ENCODE measurements at places on chromosomes 6 and 20. TPM values are rescaled to one million over a fixed set of nuclear protein-coding genes. Genes with fewer than 3 reads are reported as not detected.
A peak's percentile ranks its signal among the peaks of the same experiment; 100 is the strongest.

DNA sequence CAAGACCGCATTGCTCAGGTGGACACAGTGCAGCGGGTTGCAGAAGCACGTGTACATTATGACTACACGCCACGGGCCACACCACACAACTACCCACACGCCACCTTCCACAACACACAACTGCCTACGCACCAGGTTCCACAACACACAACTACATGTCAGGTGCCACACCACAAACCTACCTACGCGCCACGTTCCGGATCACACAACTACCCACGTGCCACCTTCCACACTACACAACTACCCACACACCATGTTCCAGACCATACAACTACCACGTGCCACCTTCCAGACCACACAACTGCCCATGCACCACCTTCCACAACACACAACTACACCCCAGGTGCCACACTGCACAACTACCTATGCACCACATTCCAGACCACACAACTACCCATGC is 20.5 kb downstream of the THBS2 start:
- DNase-seq, result no peak
- no peak overlapping the region for H3K4me3 ChIP-seq
- H3K4me1 ChIP-seq, result no peaks in the 10 kb centered on the region
- no peaks in the 10 kb centered on the region for H3K36me3 ChIP-seq
- H3K27ac ChIP-seq, result no peak overlapping the region
- H3K27me3 ChIP-seq, result no peaks in the 10 kb centered on the region

The FAM217A gene
- not detected for total RNA-seq

The GGTLC1 gene
- total RNA-seq, result not detected

- H3K27ac ChIP-seq, result no peak overlapping the region
- H3K4me3 ChIP-seq, result no peak overlapping the region
- H3K36me3 ChIP-seq, result no peaks in the 10 kb centered on the region
- H3K4me1 ChIP-seq, result peaks cover 49% of the 10 kb centered on the region
These were observed 58.9 kb upstream of the SGK1 start for GRCh38 chr6:134376785-134377184.

GRCh38 chr6:35522660-35523658 is 10.3 kb upstream of the TULP1 start:
- peak; percentile 87 for DNase-seq
- H3K4me3 ChIP-seq, result peak overlapping the region; percentile 67

DNA sequence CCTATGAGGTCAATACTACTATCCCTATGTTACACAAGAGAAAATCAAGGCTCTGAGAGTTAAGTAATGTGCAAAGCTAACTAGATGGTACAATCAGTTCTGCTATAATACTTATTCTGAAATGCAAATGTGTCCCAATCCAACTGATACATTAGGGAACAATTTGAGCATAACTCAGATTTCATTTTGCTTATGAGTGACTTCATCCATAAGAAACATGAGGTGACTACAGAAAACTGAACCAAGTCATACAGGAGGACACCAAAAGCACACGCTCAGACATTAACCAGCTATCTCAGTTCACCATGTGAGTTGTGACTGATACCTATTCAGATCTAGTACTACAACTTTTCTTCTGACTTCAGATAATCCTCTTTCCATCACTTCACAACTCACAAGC is 179.9 kb upstream of the RUNX2 start:
- no peak for DNase-seq
- no peaks in the 10 kb centered on the region for H3K27me3 ChIP-seq
- H3K4me1 ChIP-seq, result no peaks in the 10 kb centered on the region
- H3K4me3 ChIP-seq, result no peak overlapping the region
- peaks cover 2% of the 10 kb centered on the region for H3K36me3 ChIP-seq

The FAXC gene
- total RNA-seq, result not detected

The HLA-DOA gene
- total RNA-seq, result 0.53 TPM

DNA sequence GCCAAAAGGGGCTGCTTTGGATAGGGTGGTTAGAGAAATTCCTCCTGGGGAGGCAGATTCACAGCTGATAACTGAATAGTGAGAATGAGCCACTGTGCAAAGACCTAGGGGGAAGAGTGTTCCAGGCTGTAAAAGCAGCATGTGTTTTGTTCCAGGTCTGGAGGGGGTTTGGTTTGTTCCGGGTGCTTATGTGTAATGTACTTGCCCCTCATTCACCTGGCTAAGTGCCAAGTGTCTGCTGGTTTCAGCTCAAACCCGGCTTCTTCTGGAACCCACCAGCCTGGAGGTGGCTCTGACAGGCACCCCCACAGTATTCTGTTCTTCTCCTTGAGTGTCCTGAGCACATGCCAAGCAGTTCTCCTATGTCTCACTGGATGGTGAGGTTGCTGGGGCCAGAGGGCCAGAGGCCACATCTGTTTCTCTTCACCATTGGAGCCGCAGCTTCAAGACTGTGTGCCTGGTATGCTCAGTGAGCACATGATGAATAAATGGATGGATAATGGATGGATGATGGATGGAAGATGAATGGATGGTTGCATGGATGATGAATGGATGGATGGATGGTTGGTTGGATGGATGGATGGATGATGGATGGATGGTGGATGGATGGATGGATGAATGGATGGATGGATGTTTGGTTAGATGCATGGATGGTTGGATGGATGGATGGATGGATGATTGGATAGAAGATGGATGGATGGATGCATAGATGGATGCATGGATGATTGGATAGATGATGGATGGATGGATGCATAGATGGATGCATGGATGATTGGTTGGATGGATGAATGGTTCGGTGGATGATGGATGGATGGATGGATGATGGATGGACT is 227.6 kb downstream of the BMP7 start:
- H3K27me3 ChIP-seq, result peaks cover 18% of the 10 kb centered on the region
- no peak overlapping the region for H3K4me3 ChIP-seq
- DNase-seq, result no peak
- no peaks in the 10 kb centered on the region for H3K4me1 ChIP-seq

The SLC17A3 gene
- total RNA-seq, result not detected

- H3K4me1 ChIP-seq, result peaks cover 10% of the 10 kb centered on the region
- no peak overlapping the region for H3K27ac ChIP-seq
- H3K36me3 ChIP-seq, result no peaks in the 10 kb centered on the region
These were observed 4.3 kb upstream of the SGK1 start for GRCh38 chr6:134322216-134322615.

DNA sequence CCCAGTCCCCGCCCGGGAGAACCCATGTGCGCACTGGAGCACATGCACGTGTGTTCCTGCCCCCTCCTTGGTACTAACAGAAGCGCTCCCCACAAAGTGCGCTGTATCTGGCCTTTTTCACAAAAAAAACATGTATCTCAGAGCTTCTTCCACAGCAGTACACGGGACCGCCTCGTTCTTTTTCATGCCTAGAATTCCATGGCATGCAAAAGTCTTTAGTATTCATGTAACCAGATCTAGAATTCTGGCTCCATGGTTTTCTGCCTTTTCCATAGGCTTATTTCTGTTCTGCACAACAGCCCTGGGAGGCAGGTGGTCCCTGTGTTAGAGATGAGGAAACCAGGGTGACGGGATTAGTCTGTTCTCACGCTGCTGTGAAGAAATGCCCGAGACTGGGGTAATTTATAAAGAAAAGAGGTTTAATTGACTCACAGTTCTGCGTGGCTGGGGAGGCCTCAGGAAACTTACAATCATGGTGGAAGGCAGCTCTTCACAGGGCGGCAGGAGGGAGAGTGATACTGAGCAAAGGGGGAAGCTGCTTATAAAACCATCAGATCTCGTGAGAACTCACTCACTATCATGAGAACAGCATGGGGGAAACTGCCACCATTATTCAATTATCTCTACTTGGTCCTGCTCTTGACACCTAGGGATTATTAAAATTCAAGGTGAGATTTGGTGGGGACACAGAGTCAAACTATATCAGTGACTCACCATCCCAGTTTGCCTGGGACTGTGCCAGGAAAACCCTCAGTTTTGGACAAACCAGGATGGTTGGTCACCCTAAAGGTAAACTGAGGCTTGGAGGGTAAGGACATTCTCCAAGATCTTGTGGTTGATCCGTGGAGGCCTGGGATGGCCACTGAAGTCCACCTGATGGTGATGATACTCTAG is 41.0 kb downstream of the C20orf203 start:
- H3K36me3 ChIP-seq, result no peaks in the 10 kb centered on the region
- DNase-seq, result no peak
- H3K4me1 ChIP-seq, result no peaks in the 10 kb centered on the region
- H3K4me3 ChIP-seq, result no peak overlapping the region
- no peak overlapping the region for H3K27ac ChIP-seq

Data from activated CD4-positive, alpha-beta memory T cell treated with anti-CD3 and anti-CD28 coated beads for 36 hours (primary cell).